NCI-H2081 treated with DMSO at 0.1 percent for 48 hours (cell line): ENCODE measurements at places on chromosomes 11 and 22.

- no peak for DNase-seq
These were observed 81.4 kb upstream of the GRK3 start for GRCh38 chr22:25482868-25483639.

DNA sequence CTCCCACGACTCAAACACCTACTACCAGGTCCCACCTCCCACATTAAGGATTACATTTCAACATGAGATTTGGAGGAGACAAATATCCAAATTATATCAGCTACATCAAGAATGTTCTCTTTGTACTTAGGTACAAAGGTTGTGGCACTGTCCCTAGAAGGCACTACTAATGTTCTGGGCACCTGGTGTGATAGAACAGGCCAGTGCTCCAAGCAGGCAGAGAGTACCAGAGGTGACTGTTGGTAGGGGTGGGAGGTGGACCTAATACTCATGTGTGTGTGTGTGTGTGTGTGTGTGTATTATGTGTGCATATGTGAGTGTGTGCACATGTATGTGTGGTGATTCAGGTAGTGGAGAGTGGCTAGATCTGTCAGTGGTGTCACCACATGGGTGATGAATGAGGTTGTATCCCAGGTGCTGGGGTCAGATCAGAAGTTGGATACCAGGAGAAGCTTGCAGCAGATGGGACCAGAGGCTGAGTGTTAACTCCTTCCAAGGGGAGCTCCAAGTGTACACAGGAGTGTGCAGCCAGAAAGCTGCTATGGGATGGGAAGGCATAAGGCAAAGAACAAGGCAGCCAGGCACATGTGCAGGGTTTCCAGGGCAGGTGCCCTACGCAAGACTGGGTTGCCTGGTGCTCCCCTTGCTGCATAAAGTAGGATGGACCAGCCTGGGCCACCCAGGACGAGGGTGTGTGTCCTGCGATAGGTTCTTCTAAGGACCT, 17.7 kb upstream of the NNMT start:
- no peak for DNase-seq

DNA sequence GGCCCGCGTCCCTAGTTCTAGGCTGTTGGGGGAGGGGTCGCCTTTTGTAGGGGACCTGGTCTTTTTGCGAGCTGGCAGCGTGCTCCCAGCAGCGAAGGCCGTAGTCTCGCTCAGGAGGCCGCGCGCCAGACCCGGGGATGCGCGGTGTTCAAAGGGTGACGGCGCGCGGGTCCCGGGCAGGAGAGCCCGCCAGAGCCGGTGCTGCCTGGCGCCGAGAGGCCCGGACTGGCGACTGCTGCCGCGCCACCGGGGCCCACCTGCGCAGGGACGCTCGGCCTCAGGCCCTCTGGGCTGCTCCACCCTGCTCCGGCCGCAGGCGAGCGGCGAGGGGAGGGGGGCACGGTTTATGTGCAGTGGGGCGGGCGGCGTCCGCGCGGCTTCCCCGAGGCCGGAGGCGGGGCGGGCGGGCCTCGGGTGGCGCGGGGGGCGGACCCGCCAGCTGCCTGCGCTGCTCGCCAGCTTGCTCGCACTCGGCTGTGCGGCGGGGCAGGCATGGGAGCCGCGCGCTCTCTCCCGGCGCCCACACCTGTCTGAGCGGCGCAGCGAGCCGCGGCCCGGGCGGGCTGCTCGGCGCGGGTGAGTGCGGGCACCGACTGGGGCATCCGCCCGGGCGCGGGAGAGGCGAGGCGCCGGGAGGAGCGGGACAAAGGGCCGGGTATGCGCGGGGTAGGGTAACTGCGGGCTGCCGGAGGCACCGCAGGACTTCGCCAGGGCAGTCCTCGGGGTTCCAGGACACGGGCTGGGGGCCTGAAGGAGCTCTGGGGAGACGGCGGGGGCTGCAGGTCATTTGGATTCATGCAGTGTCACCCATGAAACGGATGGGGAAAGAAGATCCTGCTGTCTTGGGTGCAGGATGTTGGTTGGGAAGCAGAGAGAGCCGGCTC, at the start of gene PRSS23:
Gene PRSS23 (plus strand): TSS at position 467 of the 884 bp plus-strand sequence. CDS start 7,102 bp downstream, outside the sequence.
- DNase-seq = no peak

- DNase-seq = no peak
These were observed 30.3 kb downstream of the UVRAG start for GRCh38 chr11:75845324-75845723.
